ENCODE measurements at places on chromosomes 5 and 9.

DNA sequence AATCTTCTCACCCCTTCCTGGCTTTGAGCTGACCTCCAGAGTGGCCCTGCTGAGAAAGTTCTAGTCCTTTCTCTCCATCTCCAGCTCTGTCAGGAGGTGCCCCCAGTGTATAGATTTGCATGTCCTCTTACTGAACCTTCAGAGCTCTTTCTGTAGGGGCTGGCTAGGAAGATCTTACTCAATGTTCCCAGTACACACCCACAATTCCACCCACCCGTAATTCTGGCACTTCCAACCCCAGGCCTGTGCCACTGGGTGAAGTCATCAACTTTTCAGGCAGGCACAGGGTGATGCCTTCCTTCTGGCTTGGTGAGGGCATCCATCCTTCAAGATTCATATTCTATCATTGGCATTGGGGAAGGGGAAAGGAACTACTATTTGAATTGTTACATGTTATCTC is 75.9 kb downstream of the ACER2 start:
- no peak for DNase-seq

- DNase-seq, result no peak
Observed at GRCh38 chr5:76816110-76816831, 2.6 kb upstream of the F2RL1 start.

DNA sequence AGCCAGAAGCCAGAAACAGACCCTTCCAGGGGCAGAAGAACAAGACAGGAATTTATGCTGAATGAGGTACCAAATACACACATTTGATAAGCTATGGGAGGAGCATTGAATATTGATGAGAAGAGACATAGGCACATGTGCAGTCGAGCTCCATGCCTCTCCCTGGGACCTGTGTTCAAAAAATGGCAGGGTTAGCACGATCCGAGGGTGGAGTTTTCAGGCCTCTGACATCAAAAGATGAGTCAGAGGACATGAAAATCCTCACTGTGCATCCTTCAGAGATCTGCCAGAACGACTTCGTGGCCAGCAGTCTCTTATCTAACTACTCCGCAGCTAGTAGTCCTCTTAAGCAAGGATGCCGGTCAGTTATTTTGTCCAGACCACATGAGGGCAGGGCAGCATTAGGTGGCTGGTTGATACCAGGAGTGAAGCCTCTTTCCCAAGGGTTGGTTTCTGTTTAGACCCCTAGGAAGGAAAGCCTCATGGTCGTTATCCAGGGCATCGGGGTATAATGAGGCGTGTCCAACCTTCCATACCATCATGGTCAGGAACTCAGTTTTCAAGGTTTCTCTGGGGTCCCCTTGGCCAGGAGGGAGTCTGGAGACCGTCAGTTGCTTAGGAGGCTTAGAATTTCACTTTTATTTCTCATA is 11.6 kb upstream of the CMBL start:
- DNase-seq, result no peak

DNA sequence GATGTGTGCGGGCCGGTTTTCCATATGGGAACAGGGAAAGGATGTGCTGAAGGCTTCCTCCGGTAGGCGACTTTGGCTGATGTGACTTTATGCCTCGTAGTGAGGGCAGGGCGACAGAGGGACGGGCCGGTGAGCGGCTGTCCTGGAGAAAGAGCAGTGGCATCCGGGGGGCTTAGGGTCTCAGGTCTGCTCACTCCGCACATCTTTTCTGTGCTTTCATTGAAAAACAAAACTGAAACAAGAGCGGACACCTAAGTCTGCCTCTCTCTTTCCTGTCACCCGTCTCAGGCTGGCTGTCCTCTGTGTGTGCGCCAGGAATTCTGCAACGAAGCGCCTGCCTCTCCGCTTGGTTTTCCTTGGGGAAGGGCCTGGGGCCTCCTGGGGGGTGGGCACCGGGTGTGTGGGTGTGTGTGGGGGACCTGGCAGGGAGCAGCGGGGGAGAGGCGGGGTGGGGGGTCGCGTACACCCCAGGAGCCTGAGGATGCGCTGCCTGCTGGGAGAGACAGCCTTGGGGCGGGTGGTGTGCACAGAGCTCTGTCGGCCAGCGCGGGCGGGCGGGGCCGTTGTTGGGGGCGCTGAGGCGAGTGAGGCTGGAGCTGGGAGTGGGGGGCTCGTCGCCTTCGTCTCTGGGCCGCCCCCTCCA is 580 bp upstream of the PRRX2 start:
- DNase-seq, result no peak

- DNase-seq, result no peak
Observed at GRCh38 chr5:107878661-107879060, 207.9 kb upstream of the EFNA5 start.

- peak; percentile 81 for DNase-seq
Observed at GRCh38 chr5:178114325-178115135, 1.2 kb downstream of the N4BP3 start.

DNA sequence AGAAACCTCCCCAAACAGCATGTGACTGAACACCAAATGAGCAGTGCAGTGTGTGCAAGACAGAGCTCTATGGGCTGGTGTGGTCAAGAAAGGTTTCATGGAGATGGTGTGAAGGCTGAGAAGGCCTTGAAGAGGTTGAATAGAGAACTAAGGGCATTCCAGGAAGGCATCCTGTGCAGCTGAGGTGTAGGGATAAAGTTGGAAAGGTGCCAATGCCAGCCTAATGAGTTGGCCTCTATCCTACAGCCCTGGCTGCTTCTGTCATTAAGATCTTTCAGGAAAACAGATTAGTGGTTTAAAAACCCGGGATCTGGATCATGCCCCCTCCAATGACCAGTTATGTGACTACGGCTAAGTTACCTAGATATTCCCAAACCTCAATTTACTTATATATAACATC is 4.0 kb downstream of the HDAC3 start:
- DNase-seq, result no peak

DNA sequence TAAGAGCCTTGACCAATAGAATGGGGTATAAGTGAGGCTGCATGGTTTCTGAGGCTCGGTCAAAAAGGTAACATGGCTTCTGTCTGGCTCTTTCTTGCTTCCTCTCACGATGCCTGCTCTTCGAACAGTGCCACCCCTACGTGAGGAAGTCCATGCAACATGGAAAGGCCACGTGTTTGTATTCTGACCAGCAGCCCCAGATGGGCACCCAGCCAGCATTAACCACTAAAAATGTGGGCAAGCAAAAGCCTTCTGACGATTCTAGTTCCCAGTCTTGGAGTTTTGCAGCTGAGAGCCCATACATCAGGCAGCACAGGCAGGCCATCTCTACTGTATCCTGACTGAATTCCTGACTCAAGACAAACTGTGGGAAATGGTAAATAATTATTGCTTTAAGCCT is 24.2 kb upstream of the NREP start:
- no peak for DNase-seq

GRCh38 chr9:109473329-109473728 is 24.8 kb downstream of the PTPN3 start:
- DNase-seq, result no peak

DNA sequence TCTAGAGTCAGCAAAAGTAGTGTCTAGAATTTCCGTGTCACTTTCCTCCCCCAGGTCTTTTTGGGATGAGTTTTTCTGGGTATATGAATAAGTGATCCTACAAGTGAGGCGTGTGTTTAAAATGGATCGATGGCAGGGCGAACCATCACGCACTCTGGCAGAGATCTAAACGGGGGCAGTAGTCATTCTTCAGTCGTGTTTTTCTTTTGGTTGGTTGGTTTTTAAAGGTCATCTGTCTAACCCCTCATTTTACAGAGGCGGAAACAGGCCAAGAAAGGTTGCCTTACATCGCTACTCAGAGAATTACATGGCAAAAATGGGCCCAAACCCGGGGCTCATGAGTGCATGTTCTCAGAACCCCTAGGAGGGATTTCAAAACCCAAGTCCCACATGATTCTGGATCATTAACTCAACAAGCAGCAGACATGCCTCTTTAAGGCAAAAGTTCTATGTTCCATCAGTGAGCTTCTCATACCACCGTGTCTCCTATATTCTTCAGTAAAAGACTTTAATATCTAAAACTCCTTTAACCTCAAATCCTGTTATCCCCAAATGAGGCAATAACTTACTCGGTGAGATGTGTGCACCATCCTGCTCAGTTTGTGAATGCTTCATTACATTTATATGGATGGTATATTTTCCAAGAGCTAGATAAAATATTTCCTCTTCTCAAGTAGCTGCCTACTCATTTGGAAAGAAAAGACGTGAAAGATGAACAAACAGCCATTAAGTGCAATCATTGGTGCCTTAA is 145.8 kb downstream of the AOPEP start:
- no peak for DNase-seq

DNA sequence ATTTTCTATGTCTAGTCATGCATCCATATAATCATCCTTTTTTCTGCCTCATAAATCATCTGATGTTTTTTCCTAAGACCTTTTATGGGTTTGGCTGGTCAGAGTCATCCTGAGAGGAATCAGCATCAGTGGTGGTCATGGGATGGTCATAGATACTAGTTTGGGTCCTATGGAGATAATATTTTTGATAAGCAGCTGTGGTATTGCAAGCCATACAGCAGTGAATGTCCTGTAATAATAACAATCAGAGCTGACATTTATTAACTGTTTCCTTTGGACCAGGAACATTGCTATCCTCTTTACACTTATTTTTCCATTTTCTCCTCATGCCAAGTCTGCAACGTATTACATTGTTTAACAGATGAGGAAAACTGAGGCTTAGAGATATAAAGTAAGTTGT is 83.1 kb downstream of the TEX10 start:
- DNase-seq, result no peak

DNA sequence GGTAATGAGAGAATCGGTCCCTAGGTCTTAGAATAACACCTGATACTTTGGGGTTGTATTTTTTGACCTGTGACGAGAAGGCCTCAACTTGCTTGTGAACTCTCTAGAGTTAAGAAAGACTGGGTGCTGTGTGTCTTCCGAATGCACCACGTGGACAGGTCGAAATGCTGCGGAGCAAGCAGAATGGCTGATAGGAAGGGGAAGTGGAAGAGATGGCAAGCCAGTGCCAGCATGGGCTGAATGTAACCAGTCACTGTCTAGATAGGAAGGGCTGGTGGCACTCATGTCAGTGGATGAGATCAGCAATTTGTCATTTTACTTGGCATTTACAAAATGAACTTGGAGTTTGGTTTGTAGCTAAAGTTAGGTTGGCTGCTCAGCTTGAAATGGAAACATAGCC is 5.6 kb downstream of the OTULINL start:
- DNase-seq, result no peak

DNA sequence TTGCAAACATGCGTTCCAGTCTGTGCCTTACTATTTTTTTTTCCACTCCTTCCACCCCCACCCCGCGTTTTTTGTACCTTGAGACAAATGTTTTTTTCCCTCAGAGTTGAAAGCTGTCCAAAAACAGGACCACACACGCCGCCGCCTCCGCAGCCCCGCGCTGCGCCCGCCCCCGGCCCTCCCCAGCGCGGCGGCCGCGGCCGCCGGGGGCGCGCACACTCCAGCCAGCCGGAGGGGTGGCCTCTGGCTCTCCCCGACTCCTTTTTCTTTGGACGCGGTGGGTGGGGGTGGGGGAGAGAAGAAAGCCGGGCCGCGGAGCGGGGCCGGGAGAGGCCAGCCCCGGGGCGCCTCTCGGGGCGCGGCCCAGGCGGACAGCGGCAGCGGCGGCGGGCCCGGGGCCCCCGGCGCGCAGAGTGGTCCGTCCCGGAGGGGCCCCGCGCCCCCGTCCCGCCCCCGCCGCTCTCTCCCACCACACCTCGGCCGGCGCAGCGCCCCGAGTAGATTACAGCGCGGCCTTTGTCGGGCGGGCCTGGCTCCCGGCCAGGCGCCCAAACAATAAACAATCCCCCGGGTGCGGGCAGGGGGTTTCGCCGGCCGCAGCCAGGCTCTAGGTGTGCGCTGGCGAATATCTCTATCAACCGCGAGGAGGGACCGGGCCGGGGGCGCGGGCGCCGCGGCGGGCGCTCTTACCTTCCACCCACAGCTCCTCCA is 10.9 kb downstream of the PTCH1 start:
- no peak for DNase-seq

DNA sequence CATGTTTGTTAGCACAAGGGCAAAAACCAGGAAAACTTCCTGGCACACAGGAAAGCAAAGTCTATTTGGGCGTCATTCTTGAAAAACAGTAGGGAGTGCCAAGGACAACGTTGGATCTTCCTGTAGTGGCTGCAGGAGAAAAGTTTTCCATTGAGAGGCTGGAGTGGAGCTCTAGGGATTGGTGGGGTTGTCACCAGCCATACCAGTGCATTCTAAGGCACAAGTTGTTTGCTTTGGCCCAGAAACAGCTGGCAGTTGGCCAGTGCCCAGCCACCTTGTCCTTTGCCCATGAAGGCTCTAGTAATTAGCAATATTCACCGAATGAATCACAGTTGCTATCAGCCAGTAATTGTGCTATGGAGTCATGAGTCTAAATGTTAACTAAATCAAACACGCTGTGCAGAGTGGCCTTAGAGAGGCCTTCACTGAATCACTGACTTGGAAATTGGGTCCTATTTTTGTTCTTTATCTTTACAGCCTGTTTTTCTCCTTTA is 26.4 kb downstream of the TNFSF15 start:
- DNase-seq, result no peak

GRCh38 chr5:14481349-14481748 is 100.2 kb upstream of the OTULINL start:
- DNase-seq, result no peak

DNA sequence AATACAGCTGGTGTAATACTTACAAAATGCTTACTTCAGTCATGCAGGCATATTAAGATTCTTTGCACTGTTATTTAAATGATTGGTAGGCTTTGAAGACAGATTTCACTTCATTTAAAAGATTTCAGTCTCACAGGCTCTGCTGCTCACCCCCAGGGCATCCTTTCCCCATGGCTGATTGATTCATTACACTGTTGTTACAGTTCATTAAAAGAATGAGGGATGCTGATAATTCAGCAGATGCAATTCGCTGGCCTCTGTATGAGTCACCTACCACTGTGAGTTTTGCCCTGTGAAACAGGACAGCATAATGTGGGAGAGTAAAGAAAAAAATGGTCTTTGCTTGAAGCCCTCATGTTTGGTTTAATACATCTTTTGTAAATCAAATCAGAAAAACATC is 246.9 kb downstream of the CYLC2 start:
- DNase-seq, result no peak

DNA sequence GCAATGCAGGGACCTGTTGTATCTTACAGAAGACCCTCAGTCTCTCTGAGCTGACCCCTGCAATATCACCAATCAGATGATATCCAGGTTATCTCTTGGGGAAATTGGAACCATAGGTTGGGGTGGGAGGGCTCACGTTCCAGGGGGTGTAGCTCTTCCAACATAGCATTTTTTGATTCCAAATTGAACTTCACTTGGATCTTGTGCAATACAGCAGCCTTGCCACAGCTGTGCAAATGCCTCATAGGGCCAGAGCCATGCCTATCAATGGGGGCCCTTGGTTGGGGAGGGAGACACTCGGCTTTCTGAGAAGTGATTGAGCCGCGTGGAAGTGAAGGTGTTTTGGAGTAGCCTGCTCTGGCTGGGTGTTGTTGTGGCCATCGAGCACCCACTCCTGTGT is 117.2 kb upstream of the PITX1 start:
- no peak for DNase-seq

GRCh38 chr5:134561871-134562296 is 36.4 kb downstream of the JADE2 start:
- peak; percentile 10 for DNase-seq
